CD4-positive, alpha-beta memory T cell (primary cell): ENCODE measurements at places on chromosomes 2 and 18. TPM values are rescaled to one million over a fixed set of nuclear protein-coding genes. Genes with fewer than 3 reads are reported as not detected.

INHA gene
- not detected for total RNA-seq

DNA sequence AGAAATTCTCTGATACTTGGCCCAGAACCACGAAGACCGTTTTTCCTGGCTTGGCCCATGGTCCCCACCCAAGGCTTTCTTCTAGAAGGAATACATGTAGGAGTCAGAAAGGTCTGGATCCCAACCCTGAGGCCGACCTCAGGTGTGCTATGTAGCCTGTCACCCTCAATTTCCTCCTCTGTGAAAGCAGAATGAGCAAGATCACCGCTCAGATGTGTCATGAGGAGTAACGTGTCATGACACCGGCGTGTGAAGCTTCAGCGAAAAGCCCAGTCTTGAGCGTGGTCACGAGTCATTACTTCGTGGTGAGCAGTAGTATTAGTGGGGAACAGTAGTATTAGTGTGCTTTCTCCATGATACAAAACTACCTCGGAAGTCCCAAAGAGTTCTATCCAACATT is 103.4 kb downstream of the ALPK2 start:
- H3K4me1 ChIP-seq = peaks cover 4% of the 10 kb centered on the region
- no peak for DNase-seq
- no peak overlapping the region for H3K27ac ChIP-seq
- no peaks in the 10 kb centered on the region for H3K36me3 ChIP-seq
- no peak overlapping the region for H3K4me3 ChIP-seq
- H3K27me3 ChIP-seq = no peaks in the 10 kb centered on the region

ANKRD30BL gene
- total RNA-seq = not detected

DNA sequence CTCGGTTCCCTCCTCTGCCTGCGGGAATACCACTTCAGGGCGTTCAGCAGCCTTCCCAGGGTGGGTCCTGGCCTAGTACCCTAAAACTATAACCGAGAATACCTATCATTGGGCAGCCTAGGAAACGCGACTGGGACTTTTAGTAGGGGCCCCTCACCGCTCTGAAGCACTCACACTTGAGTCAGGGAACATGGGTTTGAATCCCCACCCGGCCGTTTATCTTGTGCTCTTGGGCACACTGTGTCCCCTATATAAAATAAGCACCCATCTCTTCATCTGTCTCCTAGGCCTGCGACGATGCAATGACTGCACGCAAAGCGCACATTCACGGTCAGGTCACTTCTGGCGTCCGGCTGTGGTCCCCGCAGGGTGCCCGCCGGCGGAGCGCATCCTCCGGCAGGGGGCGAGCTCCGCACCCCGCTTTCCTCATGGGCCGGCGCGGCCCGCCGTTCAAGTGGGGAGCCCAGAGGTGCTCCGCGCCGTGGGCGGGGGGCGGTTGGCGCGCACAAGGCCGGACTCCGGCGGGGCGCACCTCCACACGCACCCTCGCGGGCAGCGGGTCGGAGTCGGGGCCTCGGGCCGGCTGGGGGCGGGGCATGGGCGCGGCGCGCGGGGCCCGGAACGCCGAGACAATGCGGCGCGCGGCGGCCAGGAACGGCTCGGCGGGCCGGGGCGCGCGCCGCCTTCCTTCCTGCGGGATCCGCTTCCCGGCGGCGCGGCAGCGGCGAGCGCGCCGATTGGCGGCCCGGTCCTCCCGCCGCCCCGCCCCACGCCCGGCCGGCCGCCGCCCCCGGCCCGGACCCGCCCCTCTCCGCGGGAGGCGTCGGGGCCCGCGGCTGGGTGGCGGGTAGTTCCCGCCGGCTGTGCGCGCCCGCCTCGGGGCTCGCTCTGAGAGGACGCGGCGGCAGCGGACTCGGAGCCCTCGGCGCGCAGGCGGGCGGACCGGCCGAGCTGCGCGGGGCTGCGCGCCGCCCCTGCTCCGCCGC is at the start of gene ASAP2:
TSS of gene ASAP2 (plus strand) at position 850 of the 986 bp plus-strand sequence. CDS start 293 bp downstream, outside the sequence.
- H3K27ac ChIP-seq = no peak within 1 kb of the TSS
- H3K4me1 ChIP-seq = peaks cover 12% of the 10 kb centered on the region
- H3K27me3 ChIP-seq = peaks cover 11% of the 10 kb centered on the region
- no peaks in the 10 kb centered on the region for H3K36me3 ChIP-seq

CSRNP3 gene
- total RNA-seq = not detected

CXCR1 gene
- not detected for total RNA-seq

DNA sequence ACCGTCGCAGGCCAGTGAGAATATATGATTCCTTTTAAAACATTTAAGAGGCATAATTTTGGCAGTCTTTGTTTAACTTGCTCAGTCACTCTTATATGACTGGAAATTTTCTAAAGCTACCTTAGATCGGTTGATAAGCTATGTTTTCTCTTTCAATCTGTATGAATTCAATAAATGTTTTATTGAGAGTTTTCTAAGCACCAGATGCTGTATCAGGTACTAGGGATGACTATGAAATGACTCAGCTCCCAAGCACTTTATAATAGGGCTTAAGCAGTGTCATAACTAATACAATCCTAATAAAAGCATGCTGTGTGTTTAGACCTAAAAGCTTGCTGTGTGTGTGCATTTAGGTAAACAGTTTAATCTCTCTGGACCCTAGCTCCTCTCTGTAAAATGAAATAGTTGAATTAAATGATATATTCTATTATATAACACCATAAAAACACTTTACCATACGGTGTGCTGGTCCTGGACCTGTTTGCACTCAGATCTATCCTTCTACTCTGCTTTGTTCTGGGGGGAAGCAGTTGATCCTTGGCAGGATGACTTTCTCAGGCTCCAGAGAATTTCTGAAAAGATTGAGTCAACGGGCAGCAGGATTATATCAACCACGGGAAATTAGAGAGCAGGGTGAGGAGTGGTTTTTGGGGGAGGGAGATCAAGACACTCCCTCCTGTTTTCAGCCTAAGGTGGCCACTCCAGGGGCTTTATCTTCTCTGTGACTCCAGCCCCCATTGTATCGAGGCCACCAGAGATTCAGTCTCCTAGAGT is 26.1 kb upstream of the SLC38A11 start:
- no peaks in the 10 kb centered on the region for H3K36me3 ChIP-seq
- no peak overlapping the region for H3K27ac ChIP-seq
- no peak for DNase-seq
- H3K4me1 ChIP-seq = no peaks in the 10 kb centered on the region
- no peaks in the 10 kb centered on the region for H3K27me3 ChIP-seq
- no peak overlapping the region for H3K4me3 ChIP-seq

DNA sequence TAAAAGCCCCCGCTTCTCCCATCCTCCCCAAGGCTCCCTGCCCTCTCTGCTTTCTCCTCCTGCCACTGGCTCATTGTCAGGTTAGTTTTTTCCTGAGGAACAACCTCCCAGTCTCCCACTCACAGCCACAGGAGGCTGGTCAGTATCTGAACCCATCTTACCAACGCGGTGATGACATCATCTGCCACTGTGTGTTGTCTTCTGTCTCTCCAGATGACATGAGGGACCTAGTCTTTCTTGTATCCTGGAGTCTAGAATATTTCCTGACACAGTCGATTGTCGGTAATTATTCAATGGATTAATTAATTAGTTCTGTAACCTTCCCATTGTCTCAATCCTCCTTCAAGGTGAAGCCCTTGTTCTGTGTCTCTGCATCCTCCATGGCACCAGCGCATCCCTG is 290.2 kb downstream of the GALR1 start:
- H3K27me3 ChIP-seq = no peaks in the 10 kb centered on the region
- no peak overlapping the region for H3K27ac ChIP-seq
- no peaks in the 10 kb centered on the region for H3K4me1 ChIP-seq
- no peak overlapping the region for H3K4me3 ChIP-seq
- no peak for DNase-seq

DNA sequence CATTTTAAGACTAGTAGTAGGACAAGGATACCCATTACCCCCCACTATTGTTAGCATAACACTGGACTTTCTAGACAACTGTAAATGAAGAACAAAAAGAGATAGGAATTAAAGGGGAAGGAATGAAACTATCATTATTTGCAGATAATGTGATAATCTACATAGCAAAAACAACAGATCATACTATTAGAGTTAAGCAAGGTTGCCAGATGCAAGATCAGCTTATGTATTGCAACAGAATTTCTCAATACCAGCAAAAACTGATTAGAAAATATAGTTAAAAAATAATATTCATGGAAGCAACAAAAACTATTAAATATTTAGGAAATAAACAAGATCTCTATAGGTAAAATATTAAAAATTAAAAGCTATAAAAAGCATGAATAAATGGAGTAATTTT is 194.4 kb upstream of the SPRED2 start:
- H3K36me3 ChIP-seq = no peaks in the 10 kb centered on the region
- DNase-seq = no peak
- no peaks in the 10 kb centered on the region for H3K4me1 ChIP-seq
- H3K4me3 ChIP-seq = no peak overlapping the region
- H3K27ac ChIP-seq = no peak overlapping the region

- no peaks in the 10 kb centered on the region for H3K4me1 ChIP-seq
- no peak overlapping the region for H3K27ac ChIP-seq
- no peaks in the 10 kb centered on the region for H3K36me3 ChIP-seq
- H3K4me3 ChIP-seq = no peak overlapping the region
- peaks cover 4% of the 10 kb centered on the region for H3K27me3 ChIP-seq
Measured at GRCh38 chr18:47595831-47596501, 334.5 kb downstream of the SMAD2 start.

DNA sequence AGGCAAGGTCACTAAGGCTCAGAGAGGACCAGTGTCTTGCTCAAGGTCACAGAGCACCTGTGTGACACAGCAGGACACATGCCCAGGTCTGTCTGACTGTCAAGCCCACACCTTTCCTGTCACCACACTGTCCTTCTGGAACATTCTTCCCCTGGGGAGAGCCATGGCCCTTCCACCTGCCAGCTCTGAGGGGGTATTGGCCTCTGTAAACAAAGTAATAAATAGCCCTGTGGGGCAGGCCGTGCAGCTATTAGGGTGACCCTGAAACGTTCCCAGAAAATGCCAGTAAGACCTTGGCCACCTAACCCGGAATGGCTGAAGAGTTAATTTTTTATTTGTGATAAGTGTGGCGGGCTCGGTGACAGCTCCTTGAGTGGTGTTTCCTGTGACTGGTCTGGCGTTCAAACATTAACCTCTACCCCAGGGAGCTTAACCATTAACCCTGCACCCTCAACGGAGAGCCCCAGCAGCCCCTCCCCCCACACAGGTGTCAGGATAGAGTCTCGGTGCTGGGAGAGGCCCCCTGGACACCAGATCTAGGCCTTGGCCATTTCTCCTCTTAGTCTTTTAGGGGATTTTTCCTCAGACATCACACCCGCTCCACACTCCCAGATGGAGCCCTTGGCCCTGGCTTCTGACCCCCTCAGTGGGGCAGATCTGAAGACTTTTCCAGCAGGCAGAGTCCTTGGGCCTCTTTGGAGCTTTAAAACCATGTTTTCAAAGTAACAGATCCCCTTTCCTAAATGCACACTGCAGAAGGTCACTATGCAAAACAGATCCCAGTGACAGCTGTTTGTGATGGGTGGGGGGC is 36.6 kb downstream of the SCTR start:
- H3K27ac ChIP-seq = no peak overlapping the region
- no peak overlapping the region for H3K4me3 ChIP-seq

DNA sequence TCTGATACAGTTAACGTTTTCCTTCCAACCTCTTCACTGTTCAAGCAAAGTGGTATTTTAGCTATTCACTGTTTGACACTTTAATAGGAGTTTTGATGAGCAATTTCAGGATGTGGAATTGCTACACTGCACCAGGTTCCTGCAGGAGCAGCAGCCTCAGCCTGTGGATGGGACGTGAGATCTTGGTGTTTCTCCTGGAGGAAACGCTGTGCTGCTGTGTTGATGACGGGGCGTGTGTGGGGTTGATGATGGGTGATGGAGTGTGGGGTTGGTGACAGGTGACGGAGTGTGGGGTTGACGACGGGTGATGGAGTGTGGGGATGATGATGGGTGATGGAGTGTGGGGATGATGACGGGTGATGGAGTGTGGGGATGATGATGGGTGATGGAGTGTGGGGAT is 98.9 kb downstream of the RTP5 start:
- no peaks in the 10 kb centered on the region for H3K27me3 ChIP-seq
- peaks cover 18% of the 10 kb centered on the region for H3K4me1 ChIP-seq
- no peaks in the 10 kb centered on the region for H3K36me3 ChIP-seq
- DNase-seq = no peak
- no peak overlapping the region for H3K4me3 ChIP-seq

DNA sequence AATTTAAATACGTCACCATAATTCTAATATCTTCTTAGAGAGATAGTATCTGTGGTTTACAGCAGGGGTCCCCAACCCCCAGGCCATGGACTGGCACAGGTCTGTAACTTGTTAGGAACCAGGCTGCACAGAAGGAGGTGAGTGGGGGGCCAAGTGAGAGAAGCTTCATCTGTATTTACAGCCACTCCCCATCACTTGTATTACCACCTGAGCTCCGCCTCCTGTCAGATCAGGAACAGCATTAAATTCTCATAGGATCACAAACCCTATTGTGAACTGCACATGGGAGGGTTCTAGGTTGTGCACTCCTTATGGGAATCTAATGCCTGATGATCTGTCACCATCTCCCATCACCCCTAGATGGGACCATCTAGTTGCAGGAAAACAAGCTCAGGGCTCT is 282.6 kb downstream of the ICOS start:
- no peaks in the 10 kb centered on the region for H3K27me3 ChIP-seq
- no peaks in the 10 kb centered on the region for H3K36me3 ChIP-seq
- H3K27ac ChIP-seq = no peak overlapping the region
- H3K4me1 ChIP-seq = no peaks in the 10 kb centered on the region
- no peak overlapping the region for H3K4me3 ChIP-seq

DNA sequence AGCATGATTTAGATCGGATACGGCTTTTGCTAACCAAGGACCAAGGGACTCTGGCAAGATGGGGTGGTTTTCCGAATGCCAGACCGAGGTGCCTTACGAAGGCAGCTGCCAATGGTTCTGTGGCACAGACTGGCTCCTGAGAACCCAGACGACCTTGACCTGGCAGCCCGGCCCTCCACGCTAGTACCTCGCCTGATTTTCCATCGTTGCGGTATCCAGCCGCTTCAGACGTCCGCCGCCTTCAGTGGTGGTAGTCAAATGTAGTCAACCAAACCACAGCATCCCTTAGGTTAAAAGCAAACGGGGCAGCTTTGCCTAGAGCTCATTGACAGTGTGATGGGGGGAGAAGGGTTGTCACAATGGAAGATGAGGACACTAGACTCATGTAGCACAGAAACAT is 42.6 kb downstream of the GBX2 start:
- H3K27ac ChIP-seq = no peak overlapping the region
- no peaks in the 10 kb centered on the region for H3K36me3 ChIP-seq
- DNase-seq = no peak
- no peaks in the 10 kb centered on the region for H3K4me1 ChIP-seq

IMPACT gene
- total RNA-seq = 12.5 TPM

DNA sequence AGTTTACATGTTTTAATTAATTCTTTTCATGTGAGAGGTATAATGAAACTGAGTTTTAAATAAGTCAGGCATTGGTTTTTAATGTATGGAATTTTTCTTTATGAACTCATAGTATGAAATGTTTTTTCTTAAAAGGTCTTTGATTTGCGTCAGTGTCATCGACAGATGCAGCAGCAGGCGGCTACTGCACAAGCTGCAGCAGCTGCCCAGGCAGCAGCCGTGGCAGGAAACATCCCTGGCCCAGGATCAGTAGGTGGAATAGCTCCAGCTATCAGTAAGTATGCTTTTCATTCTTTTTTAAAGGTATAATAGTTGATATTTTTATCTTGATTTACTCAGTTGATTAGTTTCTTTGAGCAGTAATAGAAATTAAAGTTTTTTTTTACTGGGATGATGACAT is 46.5 kb downstream of the SMAD4 start:
- no peaks in the 10 kb centered on the region for H3K27me3 ChIP-seq
- H3K4me3 ChIP-seq = no peak overlapping the region
- no peak for DNase-seq
- no peak overlapping the region for H3K27ac ChIP-seq
- no peaks in the 10 kb centered on the region for H3K4me1 ChIP-seq
- peaks cover 38% of the 10 kb centered on the region for H3K36me3 ChIP-seq

GALR1 gene
- not detected for total RNA-seq
